ENCODE measurements at places on chromosomes 5 and 9. TPM values are rescaled to one million over a fixed set of nuclear protein-coding genes. Genes with fewer than 3 reads are reported as not detected.

The ACTBL2 gene
- 1.5 TPM for total RNA-seq

DNA sequence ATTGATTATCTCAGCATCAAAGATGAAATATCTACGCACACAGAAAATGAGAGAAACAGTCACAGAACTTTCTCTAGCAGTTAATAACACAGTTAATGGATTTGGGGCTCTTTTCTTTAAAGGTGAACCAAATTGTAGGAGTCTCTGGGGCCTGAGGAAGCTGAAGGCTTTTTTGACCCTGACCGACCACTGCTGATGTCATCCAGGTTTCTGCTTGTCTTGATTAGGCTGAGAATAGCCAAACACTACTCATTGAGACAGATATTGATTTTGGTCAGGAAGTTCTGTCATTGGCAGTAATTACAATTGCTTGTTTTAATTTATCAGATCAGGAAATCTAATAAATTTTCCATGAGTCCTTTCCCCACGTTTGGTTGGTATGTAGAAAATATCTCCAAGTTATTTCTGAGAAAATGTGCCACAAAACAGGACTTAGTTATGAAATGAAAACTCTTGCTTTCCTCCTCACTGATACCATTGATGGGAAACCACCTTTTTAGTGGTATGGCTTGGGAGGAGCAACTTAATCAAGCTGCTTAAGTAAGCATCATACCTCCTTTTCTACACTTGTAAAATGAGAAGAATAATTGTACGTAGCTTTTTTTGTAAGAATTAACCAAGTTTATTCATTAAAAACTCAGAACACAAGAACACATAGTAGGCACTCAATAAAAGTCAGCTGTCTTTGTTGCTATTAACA is 19.7 kb downstream of the CARTPT start:
- DNase-seq: no peak

- DNase-seq: no peak
These were observed 290.3 kb downstream of the NSG2 start for GRCh38 chr5:174335682-174336364.

- no peak for DNase-seq
These were observed 71.7 kb downstream of the OR2K2 start for GRCh38 chr9:111258209-111258874.

The GNA14 gene
- 1.1 TPM for total RNA-seq

DNA sequence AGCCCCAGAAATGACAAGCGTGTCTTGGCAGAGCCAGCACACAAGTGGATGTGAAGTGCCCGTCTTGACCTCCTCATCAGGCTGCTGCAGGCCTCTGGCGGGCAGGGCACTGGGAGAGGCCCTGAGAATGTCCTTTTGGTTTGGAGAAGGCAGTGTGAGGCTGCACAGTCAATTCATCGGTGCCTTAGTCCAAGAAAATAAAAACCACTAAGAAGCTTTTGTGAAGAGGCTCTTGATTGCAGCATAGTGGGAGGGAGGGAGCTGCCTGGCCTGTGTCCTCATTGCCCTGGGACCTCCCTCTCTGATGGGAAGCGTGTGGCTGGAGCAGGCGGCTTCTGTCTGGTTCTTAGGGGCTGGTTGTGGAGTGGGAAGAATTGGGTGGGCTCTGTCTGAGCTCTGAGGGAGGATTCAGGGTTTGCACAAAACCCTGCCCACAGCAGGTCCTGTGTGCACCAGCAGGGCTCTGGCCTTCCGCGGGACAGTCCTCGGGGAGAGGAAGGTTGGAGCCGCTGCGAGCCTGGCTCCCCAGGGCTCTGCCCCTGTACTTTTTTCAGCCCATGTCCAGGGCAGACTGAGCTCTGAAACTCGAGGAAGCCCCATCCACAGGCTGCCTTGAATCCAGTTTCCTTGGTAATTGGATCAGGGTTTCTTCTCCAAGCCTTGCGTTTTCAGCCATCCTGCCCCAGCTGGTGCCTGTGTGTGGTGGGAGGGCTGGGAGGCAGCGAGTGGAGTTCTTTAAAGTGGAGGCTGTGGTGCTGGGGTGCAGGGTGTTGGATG is 1.1 kb downstream of the HRCT1 start:
- no peak for DNase-seq

DNA sequence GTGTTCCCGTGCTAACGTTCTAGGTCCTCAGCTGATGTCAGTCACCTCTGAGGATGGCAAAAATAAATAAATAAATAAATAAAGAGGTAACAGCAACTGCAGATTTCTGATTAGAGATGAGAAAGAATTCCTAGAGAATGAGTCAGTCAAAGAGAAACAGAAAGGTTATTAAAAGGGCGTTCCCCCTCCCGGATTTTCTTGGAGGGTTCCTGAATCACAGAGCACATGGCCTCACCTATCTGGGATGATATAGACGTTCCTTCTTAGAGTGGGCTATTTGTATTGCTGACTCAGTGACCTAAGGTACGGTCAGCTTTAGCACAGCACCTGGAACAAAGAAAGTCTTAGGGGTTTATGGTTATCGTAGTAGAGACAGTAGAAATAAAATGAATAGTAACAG is 30.6 kb downstream of the HTR4 start:
- DNase-seq: peak; percentile 84

- no peak for DNase-seq
These were observed 16.2 kb upstream of the FSD1L start for GRCh38 chr9:105431424-105432246.
